ENCODE measurements at places on chromosomes 7 and 10.

DNA sequence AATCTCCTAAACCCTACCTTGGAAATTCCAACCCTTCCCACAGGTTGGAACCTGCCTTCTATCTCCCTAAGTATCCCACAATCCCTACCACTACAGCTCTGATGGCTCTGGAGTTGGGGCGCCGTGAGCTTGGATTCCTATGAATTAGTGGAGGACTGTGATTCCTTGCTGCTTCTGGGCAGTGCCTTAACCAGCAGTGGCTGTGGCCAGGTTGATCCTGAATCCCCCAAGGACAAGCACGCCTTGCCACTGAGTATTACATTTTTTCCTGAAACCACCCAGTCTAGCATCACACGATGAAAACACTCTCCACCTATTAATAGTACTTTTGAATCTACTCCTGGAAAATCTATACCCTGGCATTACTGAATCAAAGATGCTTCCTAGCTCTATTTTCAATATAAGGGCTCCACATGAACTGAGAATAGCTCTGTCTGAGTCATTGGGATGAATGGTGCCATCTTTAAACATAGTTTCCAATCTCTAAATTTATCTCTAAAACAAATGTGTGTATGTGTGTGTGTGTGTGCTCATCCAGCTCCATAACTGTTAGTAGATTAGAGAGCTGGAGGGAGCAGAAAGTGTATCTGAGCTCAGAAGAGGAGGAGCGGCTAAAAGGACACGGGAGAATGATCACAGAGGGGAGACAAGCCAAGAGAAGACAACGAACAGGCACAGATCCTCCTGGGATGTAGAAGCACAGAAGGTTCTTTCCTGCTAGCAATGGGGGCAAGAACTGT, 11.9 kb upstream of the INPP5F start:
- DNase-seq = no peak

DNA sequence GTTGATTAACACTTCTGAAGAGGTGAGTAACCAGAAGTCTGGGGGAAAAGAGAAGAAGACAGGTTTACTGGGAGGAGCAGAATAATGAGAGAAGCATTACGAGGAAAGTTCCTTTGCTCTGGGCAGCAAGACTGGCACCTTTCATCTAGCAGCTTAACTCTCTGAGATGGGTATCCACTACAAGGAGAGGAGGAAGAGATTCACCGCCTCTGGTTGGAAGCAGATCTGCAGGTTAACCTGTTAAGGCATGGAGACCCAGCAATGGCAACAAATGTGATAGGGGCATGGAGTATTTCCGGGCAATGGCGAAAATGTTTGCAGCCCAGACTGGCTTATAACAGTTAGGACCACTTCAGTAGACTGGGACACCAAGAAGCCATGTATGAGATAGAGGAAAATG, 162.2 kb downstream of the TFEC start:
- DNase-seq = no peak

- DNase-seq = no peak
Observed at GRCh38 chr10:108735380-108735779, 1187.9 kb downstream of the XPNPEP1 start.

DNA sequence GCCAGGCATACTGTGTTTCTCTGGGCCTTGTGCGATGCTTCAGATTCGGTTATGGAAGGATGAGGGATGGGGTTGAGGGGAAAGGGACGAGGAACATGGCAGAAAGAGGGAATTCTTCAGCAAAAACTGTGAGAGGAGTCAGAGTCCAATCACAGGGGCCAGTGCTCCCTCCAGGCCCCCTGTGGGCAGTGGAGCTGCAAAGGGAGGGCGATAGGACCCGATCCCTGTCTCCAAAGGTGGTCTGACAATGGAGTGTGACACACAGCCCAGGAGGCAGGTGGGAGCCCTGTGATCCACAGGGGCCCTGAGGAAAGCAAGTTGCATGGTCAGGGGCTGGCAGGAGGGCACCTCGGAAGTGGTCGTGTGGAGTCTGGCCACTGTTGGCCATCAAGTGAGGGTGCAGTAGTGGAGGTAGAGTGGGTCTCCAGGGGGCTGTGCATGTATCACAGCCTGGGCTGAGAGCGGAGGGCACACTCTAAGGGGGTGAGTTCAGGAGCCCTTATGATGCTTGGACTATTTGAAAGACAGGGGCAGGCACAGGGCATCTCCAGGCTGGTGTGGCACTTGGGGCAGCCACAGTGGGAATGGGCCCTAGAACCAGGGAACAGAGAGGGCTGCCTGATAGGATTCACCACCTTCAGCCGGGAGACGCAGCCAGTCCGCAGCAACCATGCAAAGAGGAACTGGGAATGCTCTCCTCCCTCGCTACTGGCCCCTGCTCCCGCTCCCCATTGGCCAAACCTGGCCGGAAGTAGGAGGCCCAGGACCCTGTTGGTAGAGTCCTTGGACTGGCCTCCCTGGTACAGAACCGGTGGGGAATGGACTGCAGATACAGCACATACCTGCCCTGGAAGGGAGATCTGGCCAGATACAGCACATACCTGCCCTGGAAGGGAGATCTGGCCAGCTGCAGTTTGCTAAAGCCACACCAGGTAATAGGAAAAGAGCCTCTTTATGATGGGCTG, 115.9 kb downstream of the ADCY1 start:
- no peak for DNase-seq

GRCh38 chr10:130500261-130501000, 364.2 kb downstream of the GLRX3 start:
- DNase-seq = no peak

DNA sequence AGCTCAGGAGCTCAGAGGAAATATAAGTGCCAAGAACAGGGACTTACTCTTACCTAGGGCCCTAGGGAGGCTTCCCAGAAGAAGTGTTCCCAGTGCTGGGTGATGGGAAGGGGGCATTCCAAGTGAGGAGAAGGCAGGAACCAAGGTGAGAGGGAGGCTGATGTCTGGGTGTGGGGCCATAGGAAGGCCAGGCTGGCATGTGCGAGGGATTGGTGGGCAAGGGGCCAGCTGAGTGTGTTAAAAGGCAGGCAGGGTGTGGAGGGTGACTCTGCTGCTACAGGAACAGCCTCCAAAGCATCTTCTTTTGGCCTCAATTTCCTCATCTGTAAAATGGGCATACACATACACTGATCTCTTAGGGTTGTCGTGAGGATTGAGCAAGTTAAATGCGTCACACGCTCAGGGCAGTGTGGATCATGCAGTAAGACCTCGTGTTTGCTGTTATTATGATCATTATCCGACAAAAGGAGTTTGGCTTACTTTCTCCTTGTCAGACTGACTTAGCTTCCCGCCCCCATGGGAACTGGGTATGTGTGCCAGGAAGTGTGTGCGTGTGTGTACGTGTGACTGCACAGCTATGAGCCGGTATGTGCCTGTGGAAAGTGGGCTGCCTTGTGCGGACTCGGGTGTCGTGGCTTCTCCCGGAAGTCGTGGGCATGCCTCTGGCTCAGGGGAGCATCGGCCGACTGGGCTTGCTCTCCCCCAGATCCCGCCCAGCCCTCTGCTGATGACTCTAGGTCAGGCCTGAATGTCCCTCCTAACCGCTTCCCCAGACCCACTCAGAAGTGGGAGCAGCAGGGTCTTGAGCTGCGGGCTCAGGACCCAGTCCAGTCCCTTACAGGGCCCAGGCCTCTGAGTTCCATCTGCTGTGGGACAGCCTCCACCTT, 59.6 kb downstream of the NEURL1 start:
- DNase-seq = no peak

- DNase-seq = no peak
Observed at GRCh38 chr10:49329146-49329505, 30.2 kb downstream of the C10orf71 start.
